ENCODE measurements at places on chromosomes 1 and 21.

DNA sequence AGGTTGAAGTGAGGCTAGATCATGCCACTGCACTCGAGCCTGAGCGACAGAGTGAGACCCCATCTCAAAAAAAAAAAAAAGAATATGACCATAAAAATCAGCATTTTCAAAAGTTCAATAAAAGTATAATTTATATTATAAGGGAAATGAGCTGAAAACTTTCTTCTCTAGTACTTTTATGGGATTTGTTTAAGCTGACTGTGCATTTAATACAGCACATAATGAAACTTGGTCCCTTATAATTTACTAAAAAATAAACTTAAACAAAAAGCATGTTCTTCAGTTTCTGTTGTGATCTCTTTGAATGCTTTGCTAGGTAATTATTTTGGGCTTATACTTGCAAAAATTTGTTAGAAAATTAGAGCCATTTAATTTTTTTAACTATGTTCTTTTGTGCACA is 77.8 kb downstream of the NCAM2 start:
- no peak for DNase-seq

- no peak for DNase-seq
Measured at GRCh38 chr1:167227934-167228378, 7.3 kb downstream of the POU2F1 start.

- no peak for DNase-seq
Measured at GRCh38 chr21:42162831-42163510, 56.0 kb upstream of the ABCG1 start.

DNA sequence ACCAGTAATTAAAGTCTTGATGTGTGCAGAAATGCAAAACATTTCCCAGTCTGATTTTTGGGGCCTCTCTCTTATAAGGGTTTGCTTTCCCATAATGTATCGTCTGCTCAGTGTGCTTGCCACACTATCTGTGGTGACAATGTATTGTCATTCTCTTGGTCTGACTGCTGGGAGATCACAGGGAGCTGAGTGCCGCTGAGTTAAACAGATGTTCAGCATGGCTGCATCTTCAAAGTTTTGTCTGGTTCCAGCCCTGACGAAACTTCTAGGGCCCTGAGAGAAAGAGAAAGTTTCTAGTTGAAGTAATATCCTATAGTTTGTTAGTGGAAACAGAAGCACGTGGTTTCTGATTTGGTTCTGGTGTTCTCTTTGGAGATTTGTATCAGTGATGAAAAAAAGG is 42.6 kb downstream of the DNM3 start:
- DNase-seq, result no peak

DNA sequence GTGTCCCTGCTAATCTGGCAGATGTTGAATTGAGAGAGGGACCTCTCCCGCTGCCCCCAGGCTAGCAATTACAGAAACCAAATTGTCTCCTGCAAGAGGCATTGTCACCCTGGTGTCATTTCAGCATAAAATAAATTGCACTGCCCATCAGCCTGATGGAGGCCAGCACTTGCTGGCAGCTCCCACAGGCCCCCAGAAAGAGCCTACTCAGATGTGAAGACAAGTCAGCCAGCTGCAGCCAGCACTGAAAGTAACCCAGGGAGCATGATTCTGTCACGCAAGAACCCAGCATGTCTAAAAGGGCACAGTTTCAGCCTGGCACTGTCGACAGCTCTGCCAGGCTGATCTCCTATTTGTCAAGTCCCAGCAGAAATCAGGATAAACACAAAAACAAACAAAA is 110.3 kb upstream of the CTTNBP2NL start:
- DNase-seq, result no peak

- DNase-seq, result no peak
Measured at GRCh38 chr1:9675393-9675792, 23.9 kb downstream of the PIK3CD start.

All from AML-193 (cell line).